ENCODE measurements at places on chromosomes 6 and 20.

DNA sequence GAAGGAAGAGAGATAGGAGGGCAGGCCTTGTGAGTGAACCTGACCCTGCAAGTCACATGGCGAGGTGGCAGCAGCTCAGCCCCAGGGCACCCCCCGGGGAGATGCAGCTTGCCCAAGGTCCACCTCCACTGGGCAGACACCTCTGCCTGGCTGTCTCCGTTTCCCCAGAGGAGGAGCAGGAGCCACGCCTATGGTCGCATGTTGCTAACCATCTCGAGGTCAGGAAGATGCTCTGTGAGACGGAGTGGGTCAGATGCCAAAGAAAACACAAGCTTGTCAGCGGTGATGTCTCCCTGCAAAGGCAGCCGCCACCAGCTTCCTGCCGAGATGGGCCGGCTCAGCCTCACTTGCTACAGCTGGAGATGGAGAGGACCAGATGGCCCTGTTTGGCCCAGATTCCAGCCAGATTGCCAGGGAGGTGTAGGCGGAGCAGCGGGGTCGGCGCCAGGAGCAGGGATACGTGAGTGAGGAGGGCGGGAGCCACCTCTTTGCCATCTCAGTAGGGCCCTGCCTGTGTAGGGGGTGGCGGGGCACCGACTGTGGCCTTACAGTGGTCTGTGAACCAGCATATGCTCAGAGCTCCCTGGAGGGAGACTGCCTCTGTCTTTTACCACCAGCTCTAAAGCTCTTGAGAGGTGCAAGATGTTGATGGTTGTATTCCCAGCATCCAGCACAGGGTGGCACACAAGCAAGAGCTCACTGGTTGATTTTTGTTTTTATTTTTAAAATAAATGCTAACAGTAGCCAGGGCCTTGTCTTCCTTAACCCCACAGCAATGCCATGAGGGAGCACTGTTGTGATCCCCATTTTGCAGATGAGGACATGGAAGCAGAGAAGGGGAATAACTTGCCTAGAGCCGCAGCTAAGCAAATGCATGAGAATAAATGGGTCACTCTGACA is 42.9 kb upstream of the FAM83D start:
- no peak for DNase-seq

DNA sequence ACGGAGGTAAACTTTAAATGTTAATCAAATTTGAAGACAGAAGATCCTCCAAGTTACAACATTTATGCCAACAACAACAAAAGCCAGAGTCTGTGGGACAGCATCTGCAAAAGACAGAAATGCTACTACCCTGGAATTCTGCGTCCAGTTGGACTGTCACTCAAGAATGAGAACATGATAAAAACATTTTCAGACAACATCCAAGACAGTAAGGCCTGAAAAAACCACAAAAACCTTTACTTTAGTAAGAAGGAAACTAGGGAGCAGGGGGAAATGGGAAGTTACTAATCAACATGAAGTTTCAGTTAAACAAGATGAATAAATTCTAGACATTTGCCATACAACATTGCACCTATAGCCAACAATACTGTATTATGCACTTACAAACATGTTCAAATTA is 77.6 kb downstream of the MLIP start:
- DNase-seq: no peak

GRCh38 chr6:53829698-53830221 is 35.0 kb downstream of the LRRC1 start:
- DNase-seq: no peak

DNA sequence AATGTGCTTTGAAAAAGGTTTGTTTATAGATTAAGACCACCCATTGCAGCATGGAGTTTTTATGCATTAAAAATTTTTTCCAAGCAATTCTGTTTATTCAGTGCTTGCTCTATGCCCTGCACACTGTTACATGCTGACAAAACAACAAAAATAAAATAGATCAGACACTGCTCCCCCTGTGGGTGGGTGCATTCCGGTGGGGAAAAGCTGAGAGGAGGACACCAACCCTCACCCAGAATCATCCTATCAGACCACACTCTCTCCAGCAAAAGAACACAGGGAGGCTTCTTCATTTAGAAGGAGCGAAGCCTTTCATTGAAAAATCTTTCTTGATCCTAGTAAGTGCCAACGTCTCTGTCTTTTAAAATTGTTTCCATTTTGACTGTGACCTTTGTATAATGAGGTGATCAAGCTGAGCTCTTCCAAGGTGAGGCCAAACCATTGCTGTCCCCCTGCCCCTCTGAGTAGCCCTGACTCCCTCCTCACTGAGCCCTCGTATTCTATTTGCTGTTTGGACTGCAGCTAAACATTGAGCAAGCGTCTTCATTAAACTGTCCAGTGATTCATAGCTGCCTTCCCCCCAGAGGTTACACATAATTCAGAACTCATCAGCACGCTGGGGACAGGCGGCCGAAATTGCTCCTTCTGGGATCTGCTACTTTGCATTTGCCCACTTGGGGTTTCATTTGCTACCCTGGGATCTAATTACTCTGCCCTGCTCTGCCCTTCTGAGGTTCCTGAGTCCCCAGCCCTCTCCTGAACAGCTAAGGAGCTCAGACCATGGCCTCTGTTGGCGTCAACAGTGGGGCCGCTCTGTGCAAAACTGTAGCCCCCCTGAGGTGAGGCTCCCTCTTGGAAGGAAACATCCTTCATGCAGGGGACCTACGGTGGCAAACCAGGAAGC is 102.4 kb downstream of the F13A1 start:
- DNase-seq: no peak

DNA sequence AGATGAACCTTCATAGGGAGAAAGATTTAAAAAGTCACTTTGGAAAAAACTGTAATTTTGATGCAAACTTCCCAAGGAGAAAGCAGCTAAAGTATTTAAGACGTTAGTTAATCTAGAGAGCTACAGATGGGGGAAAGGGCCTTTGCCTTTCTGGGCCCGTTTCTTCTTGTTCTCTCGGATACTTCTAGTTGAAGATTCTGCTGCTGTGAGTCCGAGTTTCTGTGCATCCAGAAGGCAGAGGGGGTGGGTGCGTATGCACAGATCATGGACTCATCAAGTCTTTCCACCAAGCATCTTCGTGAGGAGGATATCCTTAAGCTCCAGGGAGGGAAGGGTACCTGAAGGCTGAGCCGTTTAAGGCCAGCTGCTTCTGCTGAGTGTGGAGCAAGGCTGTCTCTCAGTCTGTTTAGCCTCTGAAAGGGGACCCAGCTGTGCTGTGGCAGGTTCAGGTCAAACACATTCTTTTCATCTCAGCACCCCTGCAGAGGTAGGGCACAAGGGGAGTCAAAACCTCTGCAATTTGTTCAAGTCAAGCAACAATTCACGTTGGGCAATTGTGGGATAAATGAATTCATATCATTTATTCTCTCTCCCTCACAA is 4.3 kb downstream of the LAMP5 start:
- DNase-seq: no peak

- no peak for DNase-seq
Measured at GRCh38 chr6:76035713-76036112, 36.7 kb downstream of the IMPG1 start.
